ENCODE measurements at places on chromosomes 2 and 18.

GRCh38 chr2:7061921-7062320 lies 144.7 kb downstream of the RNF144A start:
- no peak for DNase-seq

DNA sequence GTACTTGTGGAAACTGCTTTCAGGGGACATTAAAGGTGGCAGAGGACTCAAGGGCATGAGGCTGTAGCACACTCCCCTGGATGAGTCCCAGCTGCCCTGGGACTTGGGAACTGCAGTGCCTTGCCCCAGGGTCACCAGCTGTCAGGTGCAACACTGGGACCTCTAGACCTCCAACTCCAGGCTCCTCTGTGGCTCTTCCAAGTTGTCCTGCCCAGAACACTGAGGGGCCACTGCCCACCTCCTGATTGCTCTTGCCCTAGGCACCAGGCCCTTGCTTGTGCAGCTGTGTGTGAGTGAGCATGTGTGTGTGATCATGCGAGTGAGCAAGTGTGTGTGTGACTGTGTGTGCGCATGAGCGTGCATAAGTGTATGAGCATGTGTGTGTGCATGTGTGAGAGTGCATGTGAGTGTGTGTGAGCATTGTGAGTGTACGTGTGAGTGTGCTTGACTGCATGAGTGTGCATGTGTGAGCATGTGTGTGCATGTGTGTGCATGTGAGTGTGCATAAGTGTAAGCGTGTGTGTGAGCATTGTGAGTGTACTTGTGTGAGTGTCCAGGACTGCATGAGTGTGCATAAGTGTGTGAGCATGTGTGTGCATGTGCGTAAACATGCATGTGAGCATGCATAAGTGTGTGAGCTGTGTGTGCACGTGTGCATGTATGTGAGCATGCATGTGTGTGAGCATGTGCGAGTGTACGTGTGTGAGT lies 301.5 kb downstream of the NDUFA10 start:
- DNase-seq = no peak

GRCh38 chr2:202818321-202818720 lies 53.2 kb downstream of the ICA1L start:
- DNase-seq = no peak

DNA sequence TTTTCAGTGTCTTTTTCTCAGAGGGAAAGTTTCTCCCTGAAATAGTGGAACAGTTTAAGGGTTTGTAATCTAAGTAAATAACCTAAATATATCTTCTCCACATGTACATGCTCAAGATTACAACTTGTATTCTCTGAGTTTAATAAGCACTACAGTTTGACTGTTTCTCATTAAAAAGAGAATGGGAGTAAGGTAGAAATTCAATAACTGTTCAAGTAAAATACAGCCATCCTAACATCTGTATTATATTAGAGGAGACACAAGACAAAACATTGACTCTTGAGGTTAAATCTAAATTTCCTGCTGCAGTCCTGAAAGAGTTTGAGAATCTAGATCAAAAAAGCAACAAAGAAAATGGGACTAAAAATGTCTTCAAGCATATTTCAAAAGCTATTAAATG lies 73.0 kb upstream of the ZNF397 start:
- no peak for DNase-seq

GRCh38 chr2:152166633-152167032 lies 8.9 kb downstream of the STAM2 start:
- no peak for DNase-seq

GRCh38 chr2:174678395-174678794 lies 80.8 kb upstream of the WIPF1 start:
- no peak for DNase-seq

DNA sequence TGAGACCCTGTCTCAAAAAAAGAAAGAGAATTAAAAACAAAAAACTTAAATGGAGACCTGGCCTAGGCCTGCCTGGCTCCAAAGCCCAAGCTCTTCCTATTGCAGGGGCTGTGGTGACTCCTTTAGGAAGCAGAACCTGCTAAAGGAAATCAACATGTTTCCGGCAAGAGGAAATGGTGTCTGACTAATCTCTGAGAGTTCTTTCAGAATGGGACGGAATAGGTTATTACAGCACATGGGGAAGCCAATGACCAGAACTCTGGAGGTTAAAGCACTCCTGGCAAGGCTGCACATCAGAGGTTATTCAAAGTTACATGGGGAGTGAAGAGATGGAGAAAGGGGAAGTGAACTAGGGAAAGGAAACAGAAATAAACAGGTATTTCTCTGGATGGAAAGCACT lies 21.4 kb downstream of the KIF3C start:
- DNase-seq = no peak

GRCh38 chr18:48409591-48410094 lies 460 bp upstream of the ZBTB7C start:
- DNase-seq = no peak

GRCh38 chr2:159118115-159118858 lies 149.8 kb downstream of the TANC1 start:
- DNase-seq = peak; percentile 78

DNA sequence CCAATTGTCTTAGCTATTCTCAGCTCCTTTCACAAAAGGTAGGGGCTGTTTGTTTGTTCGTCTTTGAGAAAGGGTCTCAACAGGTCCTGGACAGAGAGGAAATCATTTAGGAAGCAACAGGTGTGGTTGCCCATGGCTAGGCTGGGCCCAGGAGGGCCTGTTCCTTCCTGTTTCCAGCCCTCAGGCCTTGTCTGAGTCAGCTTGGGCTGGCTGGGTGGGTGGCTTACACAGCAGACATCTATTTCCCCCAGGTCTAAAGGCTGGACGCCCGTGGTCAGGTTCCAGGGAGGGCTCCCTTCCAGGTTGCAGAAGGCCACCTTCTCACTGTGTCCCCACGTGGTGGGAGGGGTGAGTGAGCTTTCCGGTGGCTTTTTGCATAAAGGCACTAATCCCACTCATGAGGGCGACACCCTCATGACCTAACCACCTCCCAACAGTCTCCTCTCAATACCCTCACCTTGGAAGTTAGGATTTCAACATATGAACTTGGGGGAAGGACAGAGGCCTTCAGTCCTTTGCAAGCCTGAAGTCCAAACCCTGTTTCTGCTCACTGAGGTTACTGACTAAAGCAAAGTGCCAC lies 45.5 kb downstream of the ARHGEF4 start:
- no peak for DNase-seq

DNA sequence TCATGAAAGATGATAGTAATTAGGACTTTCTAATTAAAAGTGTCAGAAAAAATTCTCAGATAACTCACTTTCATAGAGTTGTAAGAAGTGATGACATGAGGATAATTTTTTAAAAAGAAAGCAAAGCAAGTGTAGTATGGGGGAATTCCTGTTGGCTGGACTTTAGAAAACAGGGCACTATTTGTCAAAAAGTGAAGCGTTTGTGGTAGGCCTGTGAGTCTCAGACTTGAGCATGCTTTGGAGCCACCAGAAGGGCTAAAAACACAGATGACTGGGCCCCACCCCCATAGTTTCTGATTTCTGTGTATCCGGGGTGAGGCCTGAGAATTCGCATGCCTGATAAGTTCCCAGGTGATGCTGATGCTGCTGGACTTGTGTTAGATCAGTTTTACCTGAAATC lies 222.6 kb upstream of the LRRTM1 start:
- DNase-seq = no peak

DNA sequence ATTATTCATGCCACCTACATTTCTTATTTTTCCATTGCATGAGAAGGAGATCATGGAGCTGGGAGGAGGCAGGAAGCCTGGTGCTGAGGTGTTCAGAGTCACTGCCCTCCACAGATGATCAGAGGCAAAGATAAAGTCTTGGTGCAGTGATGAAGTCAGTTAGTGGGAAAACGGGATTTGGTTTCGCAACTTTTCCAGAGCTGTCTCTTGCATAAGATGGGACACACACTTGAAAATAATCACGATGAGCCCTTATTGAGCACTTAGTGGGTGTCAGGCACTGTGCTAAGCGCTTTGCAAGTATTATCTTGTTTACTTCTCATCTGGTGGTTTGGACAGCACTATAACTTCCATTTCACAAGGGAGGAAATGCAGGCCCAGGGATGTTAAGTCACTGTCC lies 222.1 kb upstream of the SMAD2 start:
- no peak for DNase-seq

DNA sequence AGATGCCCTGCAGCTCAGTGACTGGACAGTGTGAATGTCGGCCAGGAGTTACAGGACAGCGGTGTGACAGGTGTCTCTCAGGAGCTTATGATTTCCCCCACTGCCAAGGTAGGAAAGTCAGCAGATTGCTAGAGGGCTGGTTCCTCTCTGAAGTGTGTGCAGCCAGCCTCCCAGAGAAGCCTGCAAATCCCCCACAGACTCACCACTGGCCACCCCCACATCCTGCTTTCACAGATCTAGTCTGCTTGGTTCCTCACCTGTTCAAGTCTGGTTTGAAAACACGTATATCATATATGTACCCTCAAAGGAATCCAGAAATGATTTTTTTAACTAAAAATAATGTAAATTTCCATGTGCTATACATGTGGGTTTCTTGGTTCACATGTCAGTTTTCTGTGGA lies 121.1 kb downstream of the LAMA3 start:
- no peak for DNase-seq

GRCh38 chr2:237927986-237928385 lies 38.8 kb upstream of the UBE2F start:
- no peak for DNase-seq

- no peak for DNase-seq
These were observed 42.8 kb upstream of the LDLRAD4 start for GRCh38 chr18:13175754-13176210.

- no peak for DNase-seq
These were observed 52.1 kb upstream of the SLC66A3 start for GRCh38 chr2:11102956-11103860.

GRCh38 chr2:40103590-40103989 lies 324.5 kb upstream of the THUMPD2 start:
- DNase-seq = no peak

- no peak for DNase-seq
These were observed 5.6 kb downstream of the CROCC2 start for GRCh38 chr2:240911641-240912265.

DNA sequence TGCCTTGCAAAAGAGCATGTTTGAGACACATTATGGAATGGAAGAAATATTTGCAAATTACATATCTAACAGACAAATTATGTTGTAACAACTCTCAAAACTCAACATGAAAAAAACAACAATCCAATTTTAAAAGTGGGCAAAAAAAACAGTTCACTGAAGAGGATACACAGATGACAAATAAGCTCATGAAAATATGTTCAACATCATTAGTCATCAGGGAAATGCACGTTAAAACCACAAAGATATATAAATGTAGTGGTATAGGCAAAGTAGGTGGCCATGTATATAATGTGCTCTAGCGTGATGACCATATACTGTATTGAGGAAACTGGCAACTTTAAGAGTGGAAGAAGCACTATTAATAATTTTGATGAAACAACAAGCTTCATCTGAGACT lies 220.1 kb downstream of the IRS1 start:
- no peak for DNase-seq

DNA sequence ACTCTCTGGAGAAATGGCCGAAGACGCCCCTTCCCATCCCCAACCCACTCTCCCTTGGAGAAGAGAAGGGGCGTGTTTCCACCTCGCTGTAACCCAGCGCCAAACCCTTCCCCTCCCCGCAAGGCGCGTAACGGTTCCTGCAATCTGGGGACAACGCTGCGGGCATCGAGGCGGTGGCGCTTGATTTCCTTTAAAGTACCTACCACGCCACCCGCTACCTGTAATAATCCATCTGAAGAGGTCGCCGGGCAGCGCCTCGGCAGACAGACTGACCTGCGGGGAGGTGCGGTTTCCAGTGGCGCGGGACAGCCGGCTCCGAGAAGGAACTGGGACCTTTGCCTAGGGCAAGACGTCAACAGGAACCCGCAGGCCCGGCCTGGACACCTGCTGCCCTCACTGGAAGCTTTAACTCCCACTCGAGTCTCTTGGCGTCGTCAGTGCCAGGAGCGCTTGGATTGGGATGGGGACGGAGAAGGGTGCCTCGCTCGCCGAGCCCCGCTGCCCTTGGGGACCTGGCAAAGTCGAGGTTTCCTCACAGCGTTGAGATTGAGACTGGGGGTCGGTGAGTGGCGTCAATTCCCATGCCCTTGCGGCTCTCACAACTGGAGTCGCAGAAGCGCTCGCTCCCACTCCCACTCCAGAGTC lies at the start of gene CYP1B1:
Gene CYP1B1, minus strand, starts transcription at position 645 of the 645 bp plus-strand sequence. CDS start 763 bp downstream, outside the sequence.
- DNase-seq = no peak

GRCh38 chr2:229922449-229923386 lies at the start of gene FBXO36:
Gene FBXO36 (plus strand): TSS chr2:229922503. CDS start chr2:229922514, 11 bp downstream.
- DNase-seq = peak; percentile 90

DNA sequence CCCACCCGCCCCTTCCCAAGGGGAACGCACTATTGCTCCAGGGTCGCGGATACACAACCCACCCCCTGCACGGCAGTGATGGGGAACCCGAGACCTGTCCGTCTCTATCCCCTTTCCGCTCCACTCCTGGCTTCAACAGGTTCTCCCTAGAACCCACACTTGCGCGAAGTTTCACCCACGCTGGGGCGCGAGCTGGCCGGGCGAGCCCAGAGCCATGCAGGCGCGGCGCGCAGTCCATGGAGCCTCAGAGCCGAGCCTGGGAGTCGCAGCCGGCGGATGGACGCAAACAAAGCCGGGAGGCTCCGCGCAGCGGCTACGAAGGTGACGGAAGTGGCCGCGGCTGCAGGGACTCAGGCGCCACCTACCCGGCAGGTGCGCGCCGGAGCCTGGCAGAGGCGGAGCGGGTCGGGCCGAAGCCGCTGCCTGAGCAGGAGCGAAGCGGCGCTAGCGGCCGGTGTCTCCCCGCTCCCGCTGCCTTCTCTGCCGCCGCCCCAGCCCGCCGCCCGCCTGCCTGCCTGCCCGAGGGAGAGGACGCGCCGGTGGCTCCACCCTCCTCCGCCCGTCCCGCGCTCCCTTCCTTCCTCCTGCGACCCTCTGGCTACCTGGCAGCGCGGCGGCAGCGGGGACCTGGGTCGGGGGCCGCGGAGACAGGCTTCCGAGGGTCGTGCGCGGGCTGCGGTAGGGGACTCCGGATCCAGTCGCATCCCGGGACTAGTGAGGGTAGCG lies 14.0 kb downstream of the ALPG start:
- no peak for DNase-seq

- peak; percentile 19 for DNase-seq
These were observed 78.4 kb downstream of the LIMS1 start for GRCh38 chr2:108612514-108613183.

DNA sequence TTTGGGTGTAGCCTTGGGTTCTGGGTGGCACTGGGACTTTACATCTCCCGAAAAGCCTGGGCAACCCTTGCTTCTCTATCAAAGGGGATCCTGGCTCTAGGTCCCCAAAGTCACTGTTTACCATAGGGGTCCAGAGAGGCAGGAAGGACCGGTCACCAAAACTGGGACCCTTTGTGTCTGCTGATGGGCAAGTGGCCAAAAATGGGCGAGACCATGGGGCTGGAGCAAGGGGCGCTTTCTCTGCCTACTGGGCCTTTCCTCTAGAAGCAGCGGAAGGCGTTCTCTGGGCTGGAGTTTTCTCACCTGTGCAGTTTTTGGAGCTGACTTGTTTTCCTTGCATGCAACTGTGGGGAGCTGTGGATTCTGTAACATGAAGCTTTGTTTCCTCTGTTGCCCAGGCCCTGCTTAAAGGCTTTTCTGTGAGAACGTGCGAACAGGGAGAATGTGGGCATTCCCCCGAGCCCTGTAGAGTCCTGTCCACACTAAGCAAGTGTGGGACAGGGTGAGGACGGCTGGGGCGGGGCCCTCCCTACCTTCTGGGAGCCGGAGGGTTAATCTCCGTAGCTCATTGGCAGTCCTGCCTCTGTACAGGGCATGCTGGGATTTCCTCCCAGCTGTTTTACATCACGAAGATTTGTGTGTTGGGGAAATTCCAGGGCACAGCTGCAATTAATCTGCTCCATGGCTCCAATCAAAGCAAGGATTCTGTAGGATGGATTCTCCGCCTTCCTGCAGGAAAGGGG lies 50.2 kb downstream of the TGOLN2 start:
- no peak for DNase-seq

All from stimulated activated CD4-positive, alpha-beta T cell treated with anti-CD3 and anti-CD28 coated beads, Interleukin-1b, Interleukin-23, amount 100 ng/mL, for 24 hours (primary cell).